ENCODE measurements at places on chromosomes 12 and 14.

- DNase-seq = no peak
Observed at GRCh38 chr14:98304574-98304973, 967.4 kb downstream of the BCL11B start.

- peak; percentile 53 for DNase-seq
Observed at GRCh38 chr12:108611884-108612415, 14.1 kb upstream of the TMEM119 start.

DNA sequence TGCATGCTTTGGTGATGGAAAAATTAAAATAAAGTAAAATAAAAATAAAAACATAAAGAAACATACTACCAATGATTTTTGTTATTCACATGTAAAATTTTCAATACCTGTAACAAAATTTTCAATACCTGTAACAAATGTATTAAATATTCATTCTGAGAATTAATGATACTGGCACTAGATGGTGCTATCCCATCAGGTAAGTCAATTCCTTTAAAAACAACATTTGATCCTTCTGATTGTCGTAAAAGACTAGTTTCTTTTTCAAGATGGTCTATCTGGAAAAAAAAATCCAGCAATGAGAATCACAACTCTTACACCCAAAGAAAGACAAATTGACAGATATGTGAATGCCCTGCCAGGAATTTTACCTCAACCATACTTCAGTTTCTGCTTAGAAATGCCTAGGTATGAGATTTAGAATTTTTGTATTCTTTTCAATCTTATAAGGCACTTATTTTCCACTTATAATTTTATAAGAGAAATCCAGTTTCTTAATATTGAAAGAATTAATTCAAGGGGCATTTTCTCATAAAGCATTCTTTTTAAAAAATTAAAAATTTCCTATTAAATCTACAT, 30.7 kb downstream of the CEP290 start:
- DNase-seq = peak; percentile 71

- DNase-seq = no peak
Observed at GRCh38 chr12:117649796-117650195, 288.4 kb upstream of the NOS1 start.

DNA sequence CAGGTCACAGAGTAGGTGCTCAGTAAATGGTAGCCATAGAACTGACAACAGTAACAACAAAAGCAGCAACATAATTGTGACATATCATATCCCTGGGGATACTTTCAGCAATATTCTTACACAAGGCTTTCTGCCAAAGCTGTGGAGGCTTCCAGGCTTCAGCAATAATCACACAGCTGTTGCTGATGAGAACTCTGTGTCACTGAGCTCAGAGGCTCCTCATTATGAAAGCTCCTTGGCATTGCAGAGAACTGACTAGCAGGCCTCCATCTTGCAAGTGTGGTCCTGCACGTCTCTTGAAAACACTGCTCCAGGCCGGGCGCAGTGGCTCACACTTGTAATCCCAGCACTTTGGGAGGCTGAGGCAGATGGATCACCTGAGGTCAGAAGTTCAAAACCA, 97.3 kb upstream of the BTG1 start:
- no peak for DNase-seq

- DNase-seq = no peak
Observed at GRCh38 chr14:29930283-29930682, 2.6 kb upstream of the PRKD1 start.

DNA sequence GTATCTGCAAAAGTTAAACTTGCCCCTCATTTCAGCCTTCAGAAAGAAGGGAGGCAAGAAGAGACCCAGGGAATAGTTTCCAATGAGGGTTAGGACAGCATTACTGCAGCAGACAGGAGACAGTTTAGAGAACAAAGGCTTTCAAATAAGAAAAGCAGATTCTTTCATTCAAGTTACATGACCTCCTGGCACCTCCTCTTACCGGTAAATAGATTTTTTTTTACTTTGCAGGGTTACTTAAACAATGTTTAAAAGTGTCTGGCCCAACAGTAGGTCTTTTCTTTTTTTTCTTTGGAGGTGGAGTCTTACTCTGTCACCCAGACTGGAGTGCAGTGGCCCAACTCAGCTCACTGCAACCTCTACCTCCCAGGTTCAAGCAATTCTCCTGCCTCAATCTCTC, 47.1 kb downstream of the SINHCAF start:
- no peak for DNase-seq

DNA sequence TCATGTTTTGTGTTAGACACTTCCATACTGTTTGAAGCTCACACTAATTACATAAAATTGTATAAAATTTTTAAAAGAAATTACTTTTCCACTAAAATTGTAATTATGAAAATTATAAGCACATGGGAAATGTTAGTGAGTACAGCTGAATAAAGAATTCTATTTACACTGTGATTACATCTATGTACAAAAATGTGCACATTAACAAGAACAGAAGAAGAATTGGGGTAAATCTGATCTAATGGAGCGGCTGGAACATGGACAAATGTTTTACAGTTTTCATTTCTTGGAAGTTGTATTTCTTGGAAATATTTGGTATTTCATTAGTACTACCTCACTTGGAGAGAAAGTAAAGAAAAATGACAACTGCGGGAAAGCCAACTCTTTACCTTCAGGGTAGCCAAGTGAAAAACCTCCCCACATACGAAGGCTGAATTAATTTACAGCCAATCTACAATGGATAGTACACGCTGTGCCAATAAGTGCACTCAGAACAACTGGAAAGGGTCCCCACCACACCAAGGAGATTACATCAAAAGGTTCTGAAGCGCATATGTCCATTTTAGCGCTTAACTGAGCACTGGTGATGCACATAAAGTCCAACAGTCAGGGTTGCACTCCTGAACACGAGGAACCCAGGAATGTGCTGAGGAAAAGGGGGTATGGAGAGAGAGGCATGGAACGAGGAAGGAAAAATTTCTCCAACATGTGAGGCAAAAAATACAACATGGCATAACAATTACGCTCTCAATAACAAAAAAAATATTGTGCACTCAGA, 17.5 kb downstream of the MED13L start:
- DNase-seq = no peak

DNA sequence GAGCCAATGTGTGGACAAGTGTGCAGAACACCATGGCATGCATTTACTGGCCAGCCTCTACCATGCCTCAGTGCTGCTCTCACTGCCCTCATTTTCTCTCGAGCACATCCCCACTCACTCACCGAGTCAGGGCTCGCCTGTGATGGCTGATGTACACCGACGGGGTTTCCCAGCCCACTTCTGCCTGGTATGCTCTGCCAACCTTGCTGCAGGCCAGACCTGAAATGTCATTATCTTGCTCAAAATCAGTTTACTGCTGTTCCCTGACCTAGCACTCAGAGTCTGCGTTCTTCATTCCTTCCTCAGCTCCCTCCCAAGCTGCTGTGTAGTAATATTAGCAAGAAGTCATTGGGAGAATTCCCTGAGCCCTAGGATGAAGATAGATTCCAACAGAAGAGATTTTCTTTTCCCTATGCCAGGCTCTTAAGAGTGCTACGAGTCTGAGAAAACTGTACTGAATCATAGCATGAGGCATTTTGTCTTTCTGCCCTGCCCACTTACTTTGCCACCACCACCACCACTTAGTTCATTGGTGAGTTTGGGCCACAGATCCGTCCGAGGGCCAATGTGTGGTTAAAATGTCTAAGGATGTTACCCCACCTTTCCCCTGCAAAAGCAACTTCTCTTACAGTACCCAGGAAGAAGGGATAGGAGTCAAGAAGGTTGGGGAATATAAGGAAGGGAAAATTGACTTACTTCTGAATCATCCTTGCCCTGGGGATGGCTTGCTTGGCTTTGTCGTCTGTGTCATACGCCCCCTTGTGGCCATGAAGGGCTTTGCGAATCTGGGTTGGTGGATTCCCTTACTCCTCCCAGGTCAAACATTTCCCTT, 51.0 kb downstream of the BMAL2 start:
- DNase-seq = peak; percentile 84

DNA sequence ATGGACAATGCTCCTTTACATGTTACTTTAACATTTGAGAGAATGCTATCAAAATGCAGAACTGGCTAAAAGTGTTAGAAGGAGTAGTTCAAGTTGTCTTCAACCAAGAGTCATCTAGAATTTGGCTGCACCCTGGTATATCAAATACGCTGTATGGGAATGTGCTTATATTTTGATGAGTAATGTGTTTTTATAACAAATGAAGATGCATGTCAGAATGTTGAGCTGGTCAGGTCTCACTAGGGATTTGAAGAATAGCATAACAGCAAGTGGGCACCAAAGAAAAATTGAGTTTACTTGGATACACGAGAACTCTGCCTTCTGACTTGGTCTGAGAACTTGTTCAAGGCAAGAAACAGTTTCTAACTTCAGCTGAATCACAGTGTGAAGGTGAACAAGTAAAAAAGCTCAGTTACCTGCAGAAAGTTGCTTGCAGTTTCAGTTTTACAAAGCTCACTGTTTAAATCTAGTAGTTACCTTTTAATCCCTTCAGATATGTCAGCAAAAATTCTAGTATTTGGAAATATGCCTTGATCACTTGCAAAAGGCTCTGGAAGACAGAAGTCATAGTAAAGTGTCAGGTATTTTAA, 82.3 kb downstream of the PDE3A start:
- no peak for DNase-seq

GRCh38 chr12:47026291-47026690, 53.1 kb upstream of the PCED1B start:
- DNase-seq = no peak

GRCh38 chr12:4505376-4505986, 33.2 kb upstream of the RAD51AP1 start:
- DNase-seq = no peak

- DNase-seq = no peak
Observed at GRCh38 chr14:62689733-62690132, 355.5 kb downstream of the KCNH5 start.

GRCh38 chr14:25349269-25349668, 299.3 kb upstream of the STXBP6 start:
- DNase-seq = no peak

DNA sequence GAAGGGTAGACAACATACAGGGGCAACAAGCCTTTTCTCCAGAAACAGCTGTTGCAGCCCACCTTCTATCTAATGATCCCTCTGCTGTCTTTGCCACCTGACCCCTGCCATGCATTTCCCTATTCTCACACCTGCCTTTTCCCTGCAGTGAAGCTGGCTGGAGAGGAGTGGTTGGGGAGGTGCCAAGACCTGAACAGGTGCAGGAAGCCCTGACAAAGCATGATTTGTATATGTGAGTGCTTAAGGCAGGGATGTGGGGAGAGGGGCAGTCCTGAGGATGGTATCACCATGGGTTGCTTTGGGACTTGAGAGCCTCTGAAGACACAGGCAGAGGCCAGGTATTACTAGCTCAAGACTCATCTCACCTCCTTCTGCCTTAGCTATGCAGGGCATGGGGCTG, 2.9 kb upstream of the PFDN5 start:
- no peak for DNase-seq
